Stimulated activated CD4-positive, alpha-beta T cell treated with anti-CD3 and anti-CD28 coated beads, TNF-alpha, amount 100 ng/mL, for 24 hours (primary cell): ENCODE measurements at places on chromosomes 5 and 9.
A peak's percentile ranks its signal among the peaks of the same experiment; 100 is the strongest.

DNA sequence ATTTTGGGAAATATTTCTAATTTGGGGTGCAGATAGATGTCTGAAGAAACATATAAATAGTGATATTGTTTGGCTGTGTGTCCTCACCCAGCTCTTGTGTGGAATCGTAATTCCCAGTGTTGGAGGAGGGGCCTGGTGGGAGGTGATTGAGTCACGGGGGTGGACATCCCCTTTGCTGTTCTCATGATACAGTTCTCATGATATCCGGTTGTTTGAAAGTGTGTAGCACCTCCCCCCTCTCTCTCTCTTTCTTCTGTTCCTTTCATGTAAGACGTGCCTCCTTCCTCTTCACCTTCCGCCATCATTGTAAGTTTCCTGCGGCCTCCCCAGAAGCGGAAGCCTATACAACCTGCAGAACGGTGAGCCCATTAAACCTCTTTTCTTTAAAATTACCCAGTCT, 11.4 kb upstream of the ADAMTS16 start:
- DNase-seq: no peak

DNA sequence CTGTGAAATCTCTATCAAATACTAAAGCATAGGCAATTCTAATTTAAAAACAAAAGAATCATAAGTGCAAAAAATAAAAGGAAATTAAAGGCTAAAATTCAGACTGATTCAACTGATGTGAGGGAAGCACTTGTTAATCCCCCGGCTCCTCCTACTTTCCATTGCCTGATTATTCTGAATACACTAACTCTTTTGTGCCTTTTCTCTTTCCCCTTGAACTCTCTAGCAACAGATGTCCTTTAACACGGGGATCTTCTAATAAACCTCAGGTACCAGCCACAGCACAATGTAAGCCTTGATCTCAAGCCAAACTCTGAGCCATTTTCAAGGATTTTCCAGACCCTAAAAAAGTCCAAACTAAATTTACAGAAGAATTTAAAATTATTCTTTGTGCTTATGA, 61.5 kb downstream of the KCNV2 start:
- DNase-seq: no peak

DNA sequence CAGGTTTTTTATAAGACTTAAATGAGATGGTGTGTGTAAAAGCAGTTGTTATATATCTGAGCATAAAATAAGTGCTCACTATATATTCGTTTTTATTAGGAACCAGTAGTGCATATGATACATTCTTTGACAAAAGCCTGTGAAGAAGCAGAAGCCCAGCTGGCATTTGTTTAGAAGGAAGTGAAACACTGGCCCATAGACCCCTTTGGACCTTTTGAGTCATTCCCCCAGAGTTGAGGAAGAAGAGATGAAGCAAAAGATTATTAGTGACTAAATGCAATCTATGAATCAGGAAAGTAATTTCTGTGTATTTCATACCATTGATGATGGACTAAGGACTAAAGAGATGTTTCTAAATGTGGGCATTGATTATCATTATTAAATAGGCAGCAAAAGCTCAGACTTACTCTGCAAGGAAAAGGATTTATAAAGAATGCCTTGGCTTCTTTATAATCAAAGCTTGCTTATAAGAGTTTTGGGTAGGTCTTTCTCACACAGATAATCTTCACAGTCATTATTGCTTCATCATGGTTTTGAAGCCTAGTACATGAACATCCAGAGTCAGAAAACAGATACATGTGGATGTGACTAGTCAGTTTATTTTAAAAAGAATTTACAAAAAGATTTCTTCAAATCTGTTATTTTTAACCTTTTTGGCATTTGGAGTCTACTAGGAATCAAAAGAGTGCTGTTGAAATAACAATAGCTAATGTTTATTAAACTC, 16.9 kb upstream of the FER start:
- no peak for DNase-seq

GRCh38 chr5:143188692-143189091, 214.8 kb downstream of the NR3C1 start:
- DNase-seq: no peak

GRCh38 chr9:70352356-70352755, 62.1 kb downstream of the KLF9 start:
- DNase-seq: no peak

- DNase-seq: no peak
Measured at GRCh38 chr9:115333277-115334070, 215.5 kb upstream of the TNC start.

GRCh38 chr5:68288707-68289134, 73.2 kb downstream of the PIK3R1 start:
- no peak for DNase-seq

GRCh38 chr9:113818391-113818790, 57.7 kb upstream of the ZNF618 start:
- no peak for DNase-seq

- DNase-seq: no peak
Measured at GRCh38 chr5:160449458-160449857, 27.8 kb downstream of the PTTG1 start.

- DNase-seq: no peak
Measured at GRCh38 chr9:99354104-99354503, 132.0 kb downstream of the SEC61B start.

- DNase-seq: no peak
Measured at GRCh38 chr5:83467371-83468035, 4.0 kb upstream of the VCAN start.

DNA sequence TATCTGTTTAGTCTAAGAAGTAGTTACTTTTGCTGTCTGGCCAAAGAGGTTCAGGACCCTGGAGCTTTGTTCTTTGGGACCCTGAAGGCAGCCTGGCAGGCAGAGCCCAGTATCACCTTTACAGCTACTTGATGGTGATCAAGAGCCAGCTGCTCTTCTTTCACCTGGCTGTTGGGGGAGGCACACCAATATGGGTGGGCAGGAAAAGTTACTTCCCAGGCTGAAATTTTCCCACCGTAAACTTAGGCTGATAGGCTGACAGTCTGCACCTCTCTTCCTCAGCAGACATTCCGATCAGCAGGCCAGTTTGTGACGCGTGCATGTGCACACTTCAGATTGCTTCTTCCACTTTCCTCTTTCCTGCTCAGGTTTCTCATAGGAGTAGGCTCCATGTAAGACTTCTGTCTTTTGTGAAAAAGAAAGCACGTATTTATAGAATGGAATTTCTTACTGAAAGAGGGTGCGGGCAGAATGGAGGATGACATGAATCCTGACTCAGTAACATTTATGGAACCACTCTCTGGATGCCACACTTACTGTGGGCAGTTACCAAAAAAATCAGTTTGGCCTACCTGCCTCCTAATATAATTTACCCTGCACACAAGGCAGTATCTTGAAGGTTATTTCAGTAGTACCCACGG, 223.9 kb upstream of the DMRT1 start:
- DNase-seq: no peak

DNA sequence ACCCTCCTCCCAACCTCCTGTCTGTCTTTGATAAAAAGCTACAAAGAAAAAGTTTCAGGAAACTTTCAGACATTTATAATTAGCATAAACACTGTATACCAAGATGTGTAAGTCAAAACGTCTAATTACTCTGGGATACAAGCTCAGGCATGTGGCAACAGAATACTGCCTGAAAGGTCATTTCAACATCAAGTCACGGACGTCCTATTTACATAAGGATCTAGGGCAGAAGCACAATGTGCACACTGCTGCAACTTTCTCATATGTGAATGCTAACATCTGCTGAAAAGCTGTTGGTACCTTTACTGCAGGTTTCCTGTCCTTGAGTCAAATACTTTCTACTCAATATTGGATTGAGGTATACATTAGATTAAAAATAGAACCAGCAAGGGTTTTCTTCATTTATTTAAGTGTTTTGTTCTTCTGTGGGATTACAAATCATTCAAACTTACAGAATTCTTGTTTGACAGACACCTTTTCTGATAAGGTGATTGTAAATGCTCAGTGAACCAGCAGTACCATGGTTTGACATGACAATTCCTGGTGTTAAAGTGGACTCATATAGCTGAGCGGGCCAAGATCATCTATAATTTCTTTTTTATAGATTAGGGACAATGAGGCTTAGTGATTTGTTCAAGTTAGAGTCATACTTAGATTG, 36.8 kb downstream of the ELL2 start:
- no peak for DNase-seq

DNA sequence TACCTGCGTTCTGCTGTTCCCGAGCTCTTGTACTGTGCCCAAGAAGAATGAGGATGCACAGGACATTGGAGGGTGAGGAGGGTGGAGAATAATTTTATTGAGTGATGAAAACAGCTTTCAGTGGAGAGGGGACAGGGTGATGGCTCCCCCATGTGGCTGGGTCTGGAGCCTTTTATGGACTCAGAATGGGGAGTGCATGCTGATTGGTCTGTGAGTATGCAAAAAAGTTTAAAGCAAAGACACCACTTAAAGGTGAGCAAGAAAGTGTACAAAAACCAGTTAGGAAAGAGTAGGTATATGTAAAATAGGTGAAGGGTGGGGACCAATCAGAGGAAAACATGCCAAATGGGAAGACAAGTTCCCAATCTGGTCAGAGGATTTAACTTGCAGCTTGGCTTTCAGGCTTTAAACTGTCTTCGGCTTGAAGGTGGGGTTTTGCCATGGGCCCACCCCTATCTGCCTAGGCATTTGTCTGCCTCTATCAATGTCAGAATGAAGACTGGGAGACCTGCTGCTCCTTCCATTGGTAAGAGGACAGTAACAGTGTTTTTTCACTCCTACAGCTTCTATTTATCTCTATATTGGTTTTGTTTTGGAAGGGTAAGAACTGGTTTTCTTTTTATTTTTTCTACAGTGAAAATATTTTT, 118.0 kb upstream of the RAI14 start:
- no peak for DNase-seq

- DNase-seq: no peak
Measured at GRCh38 chr9:109092051-109092580, 27.6 kb downstream of the TMEM245 start.

GRCh38 chr5:37900692-37901091, 60.9 kb upstream of the GDNF start:
- DNase-seq: no peak

DNA sequence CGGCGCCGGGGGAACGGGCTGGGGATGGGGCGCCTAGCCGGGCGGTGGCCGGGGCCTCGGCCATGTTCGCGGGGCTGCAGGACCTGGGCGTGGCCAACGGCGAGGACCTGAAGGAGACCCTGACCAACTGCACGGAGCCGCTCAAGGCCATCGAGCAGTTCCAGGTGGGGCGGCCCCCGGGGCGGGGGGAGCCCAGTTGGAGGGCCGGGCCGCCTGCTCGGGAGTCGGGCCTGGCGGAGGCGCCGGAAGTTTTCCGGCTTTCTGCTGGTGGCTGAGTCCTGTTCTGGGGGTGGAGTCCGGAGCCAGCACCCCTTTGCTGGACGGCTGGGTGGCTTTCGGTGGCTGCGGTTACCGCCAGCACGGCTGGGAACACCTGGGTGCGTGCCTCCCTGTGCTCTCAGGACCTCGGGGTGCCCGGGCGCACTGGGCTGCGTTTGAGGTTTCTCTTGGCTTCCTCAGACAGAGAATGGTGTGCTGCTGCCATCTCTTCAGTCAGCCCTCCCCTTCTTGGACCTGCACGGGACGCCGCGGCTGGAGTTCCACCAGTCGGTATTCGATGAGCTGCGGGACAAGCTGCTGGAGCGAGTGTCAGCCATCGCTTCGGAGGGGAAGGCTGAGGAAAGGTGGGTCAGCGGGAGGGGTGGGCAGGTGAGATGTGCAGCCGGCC, 454 bp downstream of the NELFB start:
- DNase-seq: no peak

DNA sequence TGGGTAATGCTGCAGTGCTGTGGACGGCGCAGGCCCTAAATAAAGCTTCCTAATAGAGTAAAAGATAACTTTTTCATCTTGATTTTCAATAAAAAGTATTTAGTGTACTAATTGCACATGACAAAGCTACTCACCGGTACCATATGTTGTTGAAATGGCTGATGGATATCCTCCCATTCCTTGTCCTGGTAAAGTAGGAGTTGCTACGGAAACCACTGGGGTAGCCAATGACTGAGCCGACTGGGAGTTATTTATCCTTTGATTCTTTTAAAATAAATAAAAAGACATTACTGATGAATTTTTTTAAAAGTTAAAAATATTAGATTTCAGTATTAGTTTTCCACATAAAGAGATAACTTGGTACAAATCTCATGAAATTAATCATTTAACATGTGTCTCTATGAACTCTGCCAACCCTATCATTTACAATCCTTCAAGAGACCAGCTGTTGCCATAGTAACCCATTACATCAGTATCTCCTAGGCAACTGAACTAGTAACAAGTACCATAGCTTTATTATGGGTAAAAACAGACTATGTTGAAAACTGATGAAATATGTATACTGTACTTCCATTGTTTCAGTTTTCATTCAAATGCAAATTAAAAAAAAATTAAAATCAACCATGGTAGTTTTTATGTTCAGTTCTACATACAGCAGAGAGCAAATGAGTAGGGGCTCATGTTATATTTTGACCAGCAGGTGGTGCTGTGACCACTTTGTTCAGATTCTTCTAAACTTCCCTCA, 153.7 kb downstream of the MEF2C start:
- DNase-seq: peak; percentile 43

DNA sequence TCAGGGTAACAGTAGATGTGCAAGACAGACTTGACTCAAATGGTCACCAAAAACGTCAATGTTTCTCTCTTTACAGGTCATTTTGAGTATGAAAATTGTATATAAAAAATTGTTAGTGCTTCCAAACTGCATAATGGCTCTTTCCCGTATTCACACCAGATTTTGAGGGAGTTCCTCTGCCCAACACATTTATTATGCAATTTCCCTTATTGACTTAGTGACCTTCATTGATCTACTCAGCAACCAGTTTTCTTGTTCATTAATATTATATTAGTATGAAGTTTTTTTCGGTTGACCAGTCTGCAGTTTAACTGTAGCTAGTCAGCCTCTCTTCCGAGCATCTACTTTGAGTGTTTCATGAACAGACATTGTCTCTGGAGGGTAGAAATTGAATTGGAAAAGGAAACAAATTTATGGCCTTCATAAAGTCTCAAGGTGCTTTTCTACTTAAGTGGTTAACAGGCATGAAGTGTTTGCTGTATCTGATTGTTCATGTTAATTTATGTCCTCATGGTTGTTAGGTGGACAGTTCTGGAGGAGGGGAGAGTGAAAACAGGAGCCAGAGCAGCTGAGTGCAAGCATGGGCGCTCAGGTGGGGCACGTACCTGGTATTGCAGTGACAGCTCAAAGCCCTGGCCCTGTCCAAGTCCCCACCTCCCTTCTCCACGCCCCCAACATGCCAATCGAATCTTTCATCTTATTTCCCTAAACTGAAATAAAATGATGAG, 240.2 kb downstream of the RFK start:
- no peak for DNase-seq

DNA sequence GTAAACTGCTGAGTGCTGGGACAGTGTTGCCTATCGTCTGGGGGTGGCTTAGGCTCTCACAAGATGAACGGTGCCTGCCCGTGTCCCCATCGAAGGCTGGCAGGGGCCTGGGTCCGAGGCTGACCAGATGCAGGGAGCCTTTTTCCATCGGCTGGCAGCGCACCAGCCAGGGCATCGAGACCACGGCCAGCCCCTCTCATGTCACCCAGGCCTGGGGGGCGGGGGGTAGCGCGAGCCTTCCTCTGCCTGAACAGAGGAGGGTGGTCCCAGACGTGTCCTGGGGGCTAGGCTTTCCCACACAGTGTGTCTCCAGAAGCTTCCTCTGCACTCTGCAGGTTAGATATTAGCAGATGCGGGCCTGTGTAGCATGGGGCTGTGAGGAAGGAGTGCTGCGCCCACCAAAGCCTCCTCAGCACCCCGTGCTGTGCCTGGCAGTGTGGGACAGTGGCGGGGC, 17.3 kb downstream of the FGD3 start:
- no peak for DNase-seq
